ENCODE measurements at places on chromosomes 5 and 9. TPM values are rescaled to one million over a fixed set of nuclear protein-coding genes. Genes with fewer than 3 reads are reported as not detected.

Gene C9
- not detected for polyA plus RNA-seq

Gene SERF1A
- polyA plus RNA-seq = 16.7 TPM

Gene DBH
- polyA plus RNA-seq = 4.9 TPM

Gene CSNK1A1
- polyA plus RNA-seq = 66.7 TPM

Gene CAVIN4
- 3.9 TPM for polyA plus RNA-seq
